ENCODE measurements at places on chromosomes 6 and 20.

DNA sequence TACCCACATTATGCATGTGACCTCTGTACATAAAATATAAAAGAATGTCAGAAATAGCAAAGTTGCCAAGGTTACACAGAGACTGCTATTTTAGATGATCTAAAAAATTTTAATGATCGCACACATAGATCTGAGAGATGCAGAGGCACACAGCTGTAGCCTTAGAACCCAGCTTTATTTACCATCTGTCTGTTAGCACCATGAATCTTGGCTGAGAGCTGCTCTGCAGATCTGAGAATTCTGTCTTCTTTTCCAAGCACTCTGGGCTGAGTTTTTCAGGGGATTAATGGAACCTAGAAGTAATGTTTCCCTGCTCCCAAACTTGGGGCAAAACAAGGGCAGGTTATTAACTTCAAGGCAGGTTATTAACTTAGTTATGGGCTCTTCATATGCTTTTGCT, 248.7 kb upstream of the JAG1 start:
- DNase-seq = no peak

DNA sequence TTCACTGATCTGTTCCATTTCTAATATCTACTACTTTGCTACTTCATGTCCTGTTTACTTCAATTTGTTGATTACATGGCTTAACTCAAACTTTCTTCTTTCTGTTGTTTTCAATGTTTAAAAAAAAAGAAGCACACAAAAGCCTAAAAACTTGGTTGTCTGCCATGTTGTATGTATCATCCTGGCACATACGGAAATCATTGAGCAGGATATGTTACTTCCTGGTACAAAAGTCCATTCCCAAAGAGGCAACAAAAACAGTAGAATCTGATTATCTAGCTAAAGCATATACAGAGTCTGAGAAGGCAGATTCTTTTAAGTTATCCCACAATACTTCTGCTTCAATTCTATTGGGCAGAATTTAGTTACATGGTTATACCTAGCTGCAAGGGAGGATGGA, 14.5 kb upstream of the COL12A1 start:
- no peak for DNase-seq

DNA sequence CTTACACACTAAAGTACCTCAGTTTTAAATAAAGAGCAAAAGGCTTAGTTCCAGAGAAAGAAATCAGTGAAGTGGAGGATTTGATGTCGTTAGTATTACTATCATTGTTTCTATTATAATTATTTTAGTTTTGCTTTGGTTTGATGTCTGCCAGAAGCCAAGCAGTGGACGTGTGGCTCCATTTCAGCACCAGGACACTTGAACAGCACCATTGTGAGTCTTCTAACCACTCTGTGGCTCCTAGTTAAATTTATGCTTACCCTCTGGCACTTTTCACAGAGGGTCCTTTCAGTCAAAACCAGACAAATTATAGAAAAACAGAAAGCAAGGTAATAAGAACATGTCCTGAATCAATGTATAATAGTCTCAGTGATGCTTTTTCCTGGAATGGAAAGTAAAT, 3.4 kb downstream of the COL9A1 start:
- DNase-seq = no peak

- no peak for DNase-seq
Observed at GRCh38 chr6:85163156-85164080, 286.5 kb upstream of the NT5E start.

- DNase-seq = peak; percentile 41
Observed at GRCh38 chr20:19911810-19912382, 105.3 kb upstream of the NAA20 start.

DNA sequence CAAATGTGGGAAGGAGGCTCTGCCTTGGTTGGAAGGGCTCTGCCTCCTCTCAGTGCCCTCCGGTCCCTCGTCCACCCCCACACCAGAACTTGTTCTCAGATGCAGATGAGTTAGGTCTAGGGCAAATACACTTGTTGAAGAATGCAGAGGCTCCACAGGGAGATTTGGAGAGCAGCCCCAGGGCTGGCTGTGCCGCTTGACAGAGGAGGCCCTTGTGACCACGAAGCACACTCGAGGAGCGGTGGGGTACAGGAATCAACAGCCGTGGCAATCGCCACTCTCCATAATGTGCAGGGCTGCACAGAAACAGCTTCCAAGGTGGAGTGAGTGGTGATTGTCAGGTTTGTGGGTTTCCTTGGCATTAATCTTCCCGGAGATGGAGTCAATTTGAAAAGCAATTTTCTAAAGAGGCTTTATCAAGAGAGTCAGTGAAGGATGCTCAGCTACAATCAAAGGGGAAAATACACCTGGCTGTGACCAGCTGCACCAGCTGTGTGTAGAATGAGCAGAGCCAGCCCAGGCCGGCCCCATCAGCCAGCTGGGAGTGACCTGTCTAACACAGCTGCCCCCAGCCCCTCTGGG, 59.5 kb downstream of the BFSP1 start:
- DNase-seq = no peak

DNA sequence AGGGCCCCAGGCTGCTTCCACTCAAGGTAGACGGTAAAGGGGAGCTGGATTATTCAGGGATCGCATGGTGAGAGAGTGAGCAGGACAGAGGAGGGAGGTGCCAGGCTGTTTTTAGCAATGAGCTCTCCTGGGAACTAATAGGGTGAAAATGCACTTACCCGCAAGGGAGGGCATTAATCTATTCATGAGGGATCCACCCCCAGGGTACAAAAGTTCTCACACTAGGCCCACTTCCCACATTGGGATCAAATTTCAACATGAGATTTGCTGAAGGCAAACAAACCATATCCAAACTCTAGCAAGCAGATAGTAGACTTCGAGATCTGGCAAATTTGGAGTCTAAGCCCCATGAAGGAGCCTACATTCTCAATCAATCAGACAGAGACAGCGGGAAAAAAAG, 408.6 kb downstream of the RNF144B start:
- no peak for DNase-seq

Data from RCC 7860 (cell line).